ENCODE measurements at places on chromosomes 5 and 9.

DNA sequence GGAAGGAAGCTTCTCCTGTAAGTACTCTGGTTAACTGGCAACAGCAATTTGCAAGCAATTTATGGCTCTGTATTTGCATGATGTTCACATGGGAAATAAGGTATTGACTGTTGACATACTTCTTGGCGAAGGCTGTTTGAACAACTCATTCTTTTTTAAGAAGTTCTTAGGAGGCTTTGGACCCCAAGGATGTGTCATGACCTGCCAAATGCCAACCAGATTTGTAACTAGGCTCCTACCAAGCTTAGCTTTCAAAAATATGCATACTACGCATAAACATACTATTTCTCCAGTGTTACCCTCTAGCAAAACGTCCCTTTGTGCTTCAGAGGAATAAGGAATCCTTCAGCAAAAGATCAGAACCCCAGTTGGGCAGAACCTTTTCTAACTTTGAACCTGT is 165.2 kb upstream of the MSX2 start:
- no peak for DNase-seq

- no peak for DNase-seq
These were observed 67.1 kb downstream of the DAPK1 start for GRCh38 chr9:87564791-87565241.

DNA sequence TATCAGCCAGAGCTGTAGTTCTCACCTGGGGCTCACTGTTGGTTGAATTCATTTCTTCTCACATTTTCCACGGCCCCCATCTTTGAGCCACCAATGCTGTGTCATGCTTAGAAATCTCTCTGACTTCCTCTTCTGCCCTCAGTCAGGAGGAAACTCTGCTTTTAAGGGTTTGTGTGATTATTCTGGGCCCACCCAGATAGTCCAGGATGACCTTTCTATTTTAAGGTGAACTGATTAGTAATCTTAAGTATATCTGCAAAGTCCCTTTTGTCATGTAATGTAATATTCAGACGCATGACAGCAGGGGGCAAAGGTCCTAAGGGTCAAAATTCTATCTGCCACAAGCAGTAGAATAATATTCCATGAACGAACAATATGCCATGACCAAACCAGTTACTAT is 88.4 kb downstream of the AK8 start:
- no peak for DNase-seq

- DNase-seq, result no peak
These were observed 615.0 kb upstream of the CHD1 start for GRCh38 chr5:99543841-99544240.

DNA sequence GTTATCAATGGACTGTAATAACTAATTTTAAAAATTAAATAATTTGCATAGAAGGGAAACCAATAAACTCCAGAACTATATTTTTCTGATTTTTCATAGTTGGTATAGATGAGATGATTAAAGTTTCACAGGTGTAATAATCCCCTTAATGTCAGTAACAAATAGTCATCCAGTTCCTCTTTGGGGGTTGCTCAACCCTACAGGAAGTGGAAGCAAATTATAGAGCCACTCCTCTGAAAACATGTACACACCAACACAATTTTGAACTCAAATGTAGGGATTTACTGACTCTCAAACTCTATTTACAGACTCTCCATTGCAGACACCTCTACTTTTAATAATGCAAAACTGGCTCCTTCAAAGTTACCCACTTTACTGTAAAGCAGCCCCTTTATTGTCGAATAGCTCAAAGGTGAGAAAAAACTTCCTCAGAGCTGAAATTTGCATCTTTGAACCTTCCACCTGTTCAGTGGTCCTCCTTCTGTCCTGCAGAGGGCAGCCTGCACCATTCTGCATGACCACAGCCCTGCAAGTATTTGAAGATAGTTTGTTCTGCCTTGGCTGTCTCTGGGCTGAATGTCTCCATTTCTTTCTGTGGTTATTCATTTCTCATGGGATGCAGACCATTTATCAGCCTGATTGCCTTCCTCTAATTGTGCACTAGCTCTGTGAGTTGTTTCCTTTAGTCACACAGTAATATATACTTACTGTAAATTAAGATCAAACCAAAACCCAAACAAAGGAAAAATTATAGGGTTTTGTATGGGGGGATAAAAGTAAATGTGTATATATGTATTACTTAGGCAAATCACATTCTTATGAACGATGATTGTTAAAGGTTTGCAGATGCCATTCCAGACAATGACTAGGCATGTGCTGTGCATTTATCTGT is 383.2 kb upstream of the SGCD start:
- peak; percentile 27 for DNase-seq

- DNase-seq, result no peak
These were observed 23.4 kb upstream of the GLRA1 start for GRCh38 chr5:151947931-151948608.

- no peak for DNase-seq
These were observed 55.4 kb upstream of the TBC1D2 start for GRCh38 chr9:98310752-98311392.

GRCh38 chr9:128056887-128057723 is 10.0 kb downstream of the NAIF1 start:
- DNase-seq, result no peak

- peak; percentile 59 for DNase-seq
These were observed 85.0 kb upstream of the COL5A1 start for GRCh38 chr9:134556531-134557068.

- DNase-seq, result no peak
These were observed 14.8 kb upstream of the CPLX2 start for GRCh38 chr5:175856408-175857100.

DNA sequence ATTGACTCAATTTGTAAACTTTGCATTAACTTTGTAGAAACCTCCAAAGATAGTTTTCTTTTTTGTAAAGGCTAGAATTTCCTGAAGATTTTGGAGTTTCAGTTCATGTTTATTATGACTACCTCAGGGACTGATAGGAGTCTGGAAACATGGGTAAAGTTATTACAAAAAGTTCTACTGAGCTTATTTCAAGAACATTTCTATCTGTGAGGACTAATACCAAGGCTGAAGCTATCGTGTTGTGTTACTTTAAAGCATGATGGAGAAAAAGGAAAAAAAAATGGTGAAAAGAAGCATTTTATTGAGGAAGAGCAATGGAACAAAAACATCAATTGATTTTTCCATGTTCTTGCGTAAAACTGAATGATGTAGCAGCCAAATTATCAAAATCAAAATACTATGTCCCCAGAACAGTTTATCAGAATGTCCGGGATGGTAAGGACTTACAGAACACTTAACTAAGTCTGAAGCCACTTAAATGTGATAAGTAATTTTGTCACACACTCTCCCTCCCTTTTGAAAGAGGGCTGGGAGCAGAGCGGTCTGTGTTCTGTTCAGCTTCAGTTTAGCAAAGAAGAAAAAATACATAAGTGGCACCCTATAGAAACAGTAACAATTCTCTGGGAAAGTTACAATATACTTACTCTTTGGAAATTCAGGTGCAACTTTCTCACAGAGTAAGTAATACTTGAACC is 25.1 kb upstream of the VCAN start:
- DNase-seq, result no peak

DNA sequence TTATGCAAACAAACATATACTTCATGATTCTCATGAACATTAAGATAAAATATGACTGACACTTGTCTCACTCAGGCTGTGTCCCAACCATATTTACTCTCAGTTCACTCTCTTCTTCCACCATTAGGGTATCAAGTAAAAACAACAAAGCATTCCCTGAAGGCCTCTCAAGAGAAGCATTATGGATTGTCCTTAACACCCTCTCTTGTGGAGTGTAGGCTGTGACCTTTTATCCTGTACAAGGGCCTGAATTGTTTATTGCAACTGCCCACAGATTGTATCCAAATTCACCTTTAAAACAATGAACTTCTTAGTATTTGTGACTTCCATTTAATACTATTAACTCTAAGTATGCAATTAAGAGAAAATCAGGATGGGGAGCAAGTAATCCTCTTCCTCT is 78.1 kb downstream of the RICTOR start:
- DNase-seq, result no peak

GRCh38 chr9:130060296-130060695 is 6.6 kb downstream of the GPR107 start:
- DNase-seq, result no peak

DNA sequence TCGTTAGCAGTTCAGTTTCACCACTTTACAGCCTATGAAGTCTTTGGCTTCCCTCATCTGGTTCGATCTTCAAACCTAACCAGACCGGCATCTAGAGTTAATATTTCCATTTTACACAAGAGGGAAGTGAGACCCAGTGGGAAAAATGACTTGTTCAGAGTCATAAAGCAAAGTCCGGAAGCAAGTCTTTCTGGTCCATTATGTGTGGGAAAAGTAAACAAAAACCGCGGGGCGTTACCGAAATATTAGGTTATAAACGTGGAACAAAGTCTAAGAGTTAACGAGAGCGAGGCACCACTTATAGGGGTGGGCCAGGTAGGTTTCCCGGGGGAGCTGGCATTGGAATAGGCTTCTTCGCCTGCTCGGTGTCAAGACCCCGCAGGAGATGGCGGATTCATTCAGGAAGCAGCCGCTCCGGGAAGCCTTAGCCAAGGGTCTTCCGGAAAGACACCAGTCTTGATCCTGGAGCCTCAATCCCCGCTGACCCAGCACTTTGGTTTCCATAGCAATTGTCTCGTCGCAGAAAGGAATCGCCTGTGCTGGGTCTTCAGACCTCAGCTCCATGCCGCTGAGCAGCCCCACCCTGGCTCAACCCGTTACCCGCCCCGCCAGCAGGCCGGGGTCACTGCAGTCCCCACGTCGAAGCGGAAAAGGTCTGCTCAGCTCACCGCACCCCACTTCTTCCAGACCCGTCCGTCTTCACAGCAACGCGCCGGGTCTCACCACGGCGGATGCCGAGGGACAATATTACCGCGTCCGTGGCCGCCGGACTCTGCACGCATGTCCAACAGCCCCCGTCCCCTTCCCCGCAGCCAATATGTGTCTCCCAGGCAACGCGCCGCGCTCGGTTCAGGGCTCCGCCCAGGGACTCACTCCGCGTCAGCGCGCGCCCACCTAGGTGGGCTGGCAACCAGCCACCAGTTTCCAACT is at the start of gene C5orf52:
C5orf52 (plus strand) TSS at position 872 of the 930 bp plus-strand sequence. CDS start 82 bp downstream, outside the sequence.
- peak; percentile 22 for DNase-seq

DNA sequence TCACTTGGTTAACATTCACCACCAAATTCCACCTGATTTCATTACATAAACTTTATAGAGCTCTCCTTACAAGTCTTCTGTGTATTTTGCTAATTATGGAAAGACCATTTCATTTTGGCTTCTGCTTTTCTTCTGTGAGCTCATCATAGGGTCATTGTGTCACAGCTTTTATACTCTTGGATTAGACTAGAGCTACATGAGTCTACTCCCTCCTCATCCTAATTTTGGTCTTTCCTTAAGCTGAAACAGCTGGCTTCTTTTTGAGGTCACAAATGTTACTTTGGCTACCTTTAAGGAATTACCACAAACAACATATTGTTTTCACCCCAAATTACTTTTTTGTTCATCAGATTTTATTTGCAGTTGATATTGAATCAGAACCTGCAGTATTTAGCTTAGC is 103.0 kb downstream of the NPR3 start:
- no peak for DNase-seq

DNA sequence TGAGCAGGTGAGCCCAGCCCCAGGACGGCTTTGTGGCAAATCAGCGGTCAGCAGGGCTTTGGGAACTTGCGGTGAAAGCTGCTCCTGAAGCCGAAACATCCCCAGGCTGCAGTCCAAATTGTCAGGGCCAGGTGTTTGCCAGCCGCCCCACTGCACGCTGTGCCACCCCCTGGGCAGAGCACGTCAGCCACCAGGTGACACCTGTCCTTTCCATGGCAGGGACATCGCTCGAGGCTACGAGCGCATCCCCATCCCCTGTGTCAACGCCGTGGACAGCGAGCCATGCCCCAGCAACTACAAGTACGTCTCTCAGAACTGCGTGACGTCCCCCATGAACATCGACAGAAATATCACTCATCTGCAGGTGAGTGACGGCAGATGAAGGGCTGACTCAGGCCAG is 64.4 kb upstream of the CACNA1B start:
- no peak for DNase-seq

DNA sequence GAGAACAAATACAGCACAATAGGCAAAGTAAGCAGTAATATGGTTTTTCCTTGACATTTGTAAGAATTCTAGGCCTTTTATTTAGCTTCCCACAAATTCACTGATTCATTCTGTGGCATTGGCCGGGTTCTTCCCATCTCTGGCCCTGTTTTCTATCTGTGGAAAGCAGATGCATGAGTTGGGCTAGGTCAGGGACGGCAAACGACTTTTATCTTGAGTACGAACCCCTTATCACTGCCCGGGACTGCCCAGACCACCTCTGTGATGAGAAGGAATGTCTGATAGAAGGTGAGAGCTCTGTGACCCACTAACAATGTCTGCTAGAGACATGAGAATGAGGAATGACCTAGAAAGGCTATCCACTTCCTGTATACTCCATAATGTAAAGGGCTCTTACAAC is 35.4 kb upstream of the ADAM19 start:
- DNase-seq, result no peak

- DNase-seq, result no peak
These were observed 133.6 kb upstream of the ADAMTS16 start for GRCh38 chr5:5006548-5006947.

GRCh38 chr5:133792024-133792423 is 176.4 kb downstream of the C5orf15 start:
- no peak for DNase-seq

- DNase-seq, result no peak
These were observed 141.3 kb upstream of the NFIB start for GRCh38 chr9:14455243-14455642.

DNA sequence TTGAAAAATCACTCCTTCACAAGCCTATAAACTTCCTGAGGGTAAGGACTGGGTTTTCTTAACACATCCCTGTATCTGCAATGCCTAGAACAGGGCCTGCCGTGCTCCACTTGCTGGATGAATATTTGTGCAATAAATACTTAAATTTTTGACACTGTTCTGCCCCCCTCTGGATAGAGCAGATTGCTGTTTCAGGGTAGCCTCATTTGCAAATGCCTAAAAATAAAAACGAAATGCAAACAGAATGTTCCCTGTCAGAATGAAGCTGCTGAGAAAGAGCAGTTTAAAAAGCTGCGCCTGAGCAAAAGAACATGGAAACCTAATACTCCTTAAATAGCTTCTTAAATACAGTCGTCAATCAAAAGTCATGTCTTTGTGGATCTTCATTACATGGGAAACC is 385.3 kb downstream of the PRELID2 start:
- DNase-seq, result no peak

GRCh38 chr5:83048277-83048676 is 28.9 kb downstream of the TMEM167A start:
- no peak for DNase-seq

GRCh38 chr5:119207105-119207504 is 136.2 kb downstream of the DMXL1 start:
- DNase-seq, result no peak

- no peak for DNase-seq
These were observed 37.0 kb downstream of the DPYSL3 start for GRCh38 chr5:147472664-147473475.

GRCh38 chr5:40653221-40654022 is 26.3 kb upstream of the PTGER4 start:
- no peak for DNase-seq

- no peak for DNase-seq
These were observed 51.7 kb downstream of the FBXW11 start for GRCh38 chr5:171954721-171955120.
